ENCODE measurements at places on chromosomes 11 and 22.

GRCh38 chr11:77783025-77783424 lies 37.5 kb downstream of the RSF1 start:
- no peak for DNase-seq

- no peak for DNase-seq
These were observed 62.9 kb upstream of the CSNK2A3 start for GRCh38 chr11:11415901-11416300.

- no peak for DNase-seq
These were observed 20.0 kb downstream of the CALCB start for GRCh38 chr11:15093432-15093831.

DNA sequence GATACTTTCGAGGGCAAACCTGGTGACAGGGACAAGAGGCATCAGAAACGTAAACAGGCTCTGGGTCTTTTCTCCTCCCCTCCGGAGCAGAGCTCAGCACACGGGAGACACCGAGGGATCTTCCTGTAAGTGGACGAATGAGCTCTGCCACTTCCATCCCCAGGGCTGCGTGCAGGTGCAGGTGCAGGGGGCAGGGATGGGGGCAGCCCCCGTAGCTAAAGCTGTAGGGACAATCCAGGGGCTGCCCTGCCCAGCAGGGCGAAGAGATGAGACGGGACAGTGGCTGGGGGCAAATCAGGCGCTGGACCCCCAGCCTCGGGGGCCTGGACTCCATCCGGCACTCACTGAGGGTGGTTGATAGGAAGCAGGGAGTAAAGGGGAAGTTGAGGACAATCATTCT lies 505.4 kb downstream of the BRD1 start:
- no peak for DNase-seq

DNA sequence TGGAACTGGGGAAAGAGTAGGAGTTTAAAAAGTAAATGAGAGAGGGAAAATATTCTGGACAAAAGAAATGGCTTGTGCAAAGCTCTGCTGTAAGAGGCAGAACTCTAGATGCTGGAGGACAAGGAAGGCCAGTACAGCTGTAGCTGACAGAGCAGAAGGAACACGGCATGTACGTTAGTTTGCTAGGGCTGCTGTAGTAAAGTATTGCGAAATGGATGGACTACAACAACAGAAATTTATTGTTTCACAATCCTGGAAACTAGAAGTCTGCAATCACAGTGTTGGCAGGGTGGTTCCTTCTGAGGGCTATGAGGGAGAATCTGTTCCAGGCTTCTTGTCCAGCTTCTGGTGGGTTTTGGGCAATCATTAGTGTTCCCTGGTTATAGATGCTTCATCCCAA lies 454.4 kb downstream of the NTM start:
- DNase-seq: no peak

DNA sequence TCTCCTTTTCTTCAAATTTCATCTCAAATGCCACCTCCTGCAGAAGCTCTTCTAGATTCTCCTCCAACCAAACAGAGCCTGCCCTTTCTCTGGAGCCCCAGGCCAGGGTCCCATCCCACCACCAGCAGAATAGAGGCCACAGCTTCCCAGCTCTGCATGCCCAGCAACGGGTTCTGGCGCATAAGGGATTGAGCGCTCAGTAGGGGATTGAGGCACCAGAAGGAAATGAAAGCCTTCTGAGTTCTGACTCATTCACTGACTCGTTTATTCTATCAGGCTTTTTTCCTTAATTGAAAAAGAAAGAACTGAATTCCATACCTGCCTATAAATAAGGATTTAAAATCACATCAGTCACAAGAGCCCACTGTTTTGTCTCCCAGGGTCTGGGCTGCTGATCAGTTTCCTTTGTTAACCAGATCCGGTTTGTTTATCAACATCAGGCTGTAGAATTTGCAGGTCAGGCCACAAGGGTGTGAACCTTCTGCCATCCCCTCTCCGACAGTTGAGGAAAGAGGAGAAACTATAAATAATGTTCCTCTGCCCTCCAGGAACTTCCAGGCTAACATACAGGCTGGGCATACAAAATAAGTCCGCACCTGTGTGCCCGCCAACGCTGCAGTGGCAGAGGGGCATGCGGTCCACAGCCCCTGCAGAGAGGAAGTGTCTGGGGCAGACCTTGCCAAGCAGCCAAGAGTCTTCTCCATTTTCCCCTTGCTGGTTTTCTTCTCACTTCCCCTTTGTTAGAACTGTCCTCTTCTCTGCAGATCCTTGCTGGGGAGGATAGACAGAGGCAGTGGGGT lies 63.5 kb upstream of the PRDM11 start:
- DNase-seq: no peak

GRCh38 chr11:12642040-12642439 lies 32.2 kb upstream of the TEAD1 start:
- DNase-seq: no peak

- no peak for DNase-seq
These were observed 45.3 kb upstream of the WNT11 start for GRCh38 chr11:76251576-76251975.

- DNase-seq: no peak
These were observed 483 bp upstream of the ABTB2 start for GRCh38 chr11:34358258-34358727.

DNA sequence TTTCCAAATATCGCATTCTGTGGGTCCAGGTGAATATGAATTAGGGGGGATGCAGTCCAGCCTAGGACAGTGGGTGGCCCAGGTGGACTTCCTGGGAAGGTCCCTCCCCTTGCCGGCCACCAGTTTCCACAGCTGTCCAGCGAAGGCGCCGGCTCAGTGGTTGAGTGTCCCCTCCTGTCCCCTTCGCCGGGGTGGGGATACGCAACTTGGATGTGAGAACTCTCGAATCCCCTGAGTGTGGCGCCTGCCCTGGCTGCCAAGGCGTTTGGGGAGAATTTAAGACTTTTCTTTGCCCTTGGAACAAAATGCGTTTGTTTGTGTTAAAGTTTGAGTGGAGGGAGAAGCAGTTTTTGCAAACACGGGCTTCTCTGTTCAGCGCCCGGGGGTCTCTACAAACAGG lies 123.7 kb downstream of the KCNQ1OT1 start:
- no peak for DNase-seq

Data from BJ (cell line).